Osteoblast (primary cell): ENCODE measurements at places on chromosomes 1 and 21. TPM values are rescaled to one million over a fixed set of nuclear protein-coding genes. Genes with fewer than 3 reads are reported as not detected.

Gene ROR1
- 46.9 and 52.5 TPM in 2 replicates for total RNA-seq

Gene CYP2J2
- not detected in 2 replicates for total RNA-seq

Gene PERM1
- total RNA-seq = not detected in 2 replicates

Gene HMGCL
- 36.5 and 39.8 TPM in 2 replicates for total RNA-seq

Gene ERG
- total RNA-seq = 0.29 and 1.1 TPM in 2 replicates

Gene FBXO2
- 0.29 and 0.36 TPM in 2 replicates for total RNA-seq

Gene MAP10
- 2.2 and 2.7 TPM in 2 replicates for total RNA-seq

Gene MSH4
- under 0.01 and 0.29 TPM in 2 replicates for total RNA-seq

Gene LGR6
- total RNA-seq = not detected in 2 replicates

Gene ITLN1
- not detected in 2 replicates for total RNA-seq

Gene ATP1A4
- total RNA-seq = not detected in 2 replicates

Gene FAAH
- total RNA-seq = 2.4 and 4.0 TPM in 2 replicates

Gene CD5L
- not detected in 2 replicates for total RNA-seq

Gene KLHL17
- total RNA-seq = 5.4 and 6.2 TPM in 2 replicates
